H9 (cell line): ENCODE measurements at places on chromosomes 4 and X. TPM values are rescaled to one million over a fixed set of nuclear protein-coding genes. Genes with fewer than 3 reads are reported as not detected.

The LAMP2 gene
- total RNA-seq, result 27.7 and 28.6 TPM in 2 replicates

DNA sequence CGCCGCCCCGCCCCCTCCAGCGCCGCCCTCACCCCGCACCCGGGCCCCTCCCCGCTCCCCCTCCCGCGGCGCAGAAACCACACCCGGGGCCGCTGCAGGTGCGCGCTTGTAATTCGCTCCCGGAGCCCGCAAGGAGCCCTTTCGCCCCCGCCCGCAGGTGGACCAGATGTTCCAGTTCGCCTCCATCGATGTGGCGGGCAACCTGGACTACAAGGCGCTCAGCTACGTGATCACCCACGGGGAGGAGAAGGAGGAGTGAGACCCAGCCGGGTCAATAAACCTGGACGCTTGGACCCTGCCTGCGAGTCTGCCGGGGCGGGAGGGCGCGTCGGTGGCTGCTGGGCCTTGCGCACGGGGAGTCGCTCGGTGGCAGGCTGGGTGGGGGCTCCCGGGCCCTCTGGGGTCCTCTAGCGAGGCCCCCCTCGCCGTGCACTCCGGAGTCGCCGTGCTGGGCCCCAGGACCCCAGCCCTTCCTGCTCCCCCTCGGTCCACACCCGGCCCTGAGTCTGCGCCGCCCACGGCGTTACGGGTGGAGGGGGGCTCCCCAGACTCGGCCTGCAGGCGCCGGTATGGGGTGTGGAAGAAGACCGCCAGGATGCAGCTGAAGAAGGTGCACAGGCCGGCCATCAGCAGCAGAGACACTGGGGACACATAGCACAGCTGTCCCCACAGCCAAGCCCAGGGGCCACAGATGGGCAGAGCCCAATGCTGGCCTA, 7.1 kb downstream of the SLC49A3 start:
- peak; percentile 70 for DNase-seq

- DNase-seq, result no peak
These were observed 99.6 kb downstream of the IQCM start for GRCh38 chr4:149715822-149716585.

The SSX2B gene
- total RNA-seq, result not detected in 2 replicates

The PHKA1 gene
- 6.5 and 6.6 TPM in 2 replicates for total RNA-seq
